ENCODE measurements at places on chromosomes 5 and 9. TPM values are rescaled to one million over a fixed set of nuclear protein-coding genes. Genes with fewer than 3 reads are reported as not detected.

PCDHA7 gene
- 0.87 TPM for total RNA-seq

- no peak for DNase-seq
Measured at GRCh38 chr5:72465066-72465465, 42.1 kb downstream of the ZNF366 start.

DNA sequence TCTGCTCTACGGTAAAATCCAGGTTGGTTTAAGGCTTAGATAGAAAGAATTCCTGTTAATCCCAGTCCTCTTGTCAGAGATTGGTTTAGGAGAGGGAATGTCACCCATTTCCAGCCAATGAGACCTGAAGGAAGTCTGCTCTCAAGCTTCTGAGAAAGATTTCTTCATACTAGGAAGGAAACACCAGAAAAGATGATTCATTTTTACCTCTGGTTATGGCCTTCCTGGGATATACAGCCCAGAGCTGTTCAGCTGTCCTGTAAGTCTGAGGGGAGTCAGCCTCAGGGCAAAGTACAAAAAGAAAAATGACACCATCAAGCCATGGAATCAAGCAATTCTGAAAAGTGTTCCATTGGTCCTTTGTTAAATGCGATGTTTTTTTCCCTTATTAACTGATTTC is 18.6 kb upstream of the CFAP95 start:
- peak; percentile 35 for DNase-seq

DNA sequence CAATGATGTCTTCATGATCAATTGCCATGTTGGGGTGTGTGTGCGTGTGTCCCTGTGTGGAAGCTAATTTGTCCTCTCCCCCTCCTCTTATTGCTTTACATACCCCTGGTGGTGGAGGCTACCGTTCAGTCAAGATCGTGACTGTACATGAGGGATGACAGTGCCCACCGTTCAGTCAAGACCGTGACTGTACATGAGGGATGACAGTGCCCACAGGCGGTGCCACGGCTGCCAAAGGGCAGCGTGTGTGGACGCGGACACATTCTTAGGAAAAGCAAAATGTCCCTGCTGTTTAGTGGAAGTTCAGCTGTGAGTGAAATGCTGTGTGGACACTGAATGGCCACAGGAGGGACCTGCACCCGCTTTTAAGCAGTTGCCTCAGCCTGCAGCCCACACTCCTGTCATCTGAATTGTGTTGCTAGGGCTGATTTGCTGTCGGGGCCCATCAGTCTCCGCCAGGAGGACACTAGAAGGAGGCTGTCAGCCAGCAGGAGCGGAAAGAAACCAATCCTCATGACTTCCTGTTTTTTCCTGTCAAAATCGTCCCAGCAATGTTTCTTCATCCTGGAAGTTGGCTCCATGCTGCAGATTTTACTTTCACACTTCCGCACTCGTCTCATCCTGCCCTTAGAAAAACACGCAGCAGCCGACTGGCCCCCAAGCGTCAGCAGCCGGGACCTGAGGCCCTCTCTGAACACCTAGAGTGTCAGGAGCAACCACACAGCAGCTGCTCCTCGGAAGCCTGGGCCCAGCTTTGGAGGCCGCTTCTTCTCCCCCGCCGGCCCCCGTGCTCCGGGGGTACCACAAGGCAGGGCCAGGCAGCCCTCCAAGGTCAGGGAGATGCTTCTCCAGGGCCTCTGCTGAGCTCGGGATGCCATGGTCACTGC is 9.1 kb downstream of the OR2V1 start:
- no peak for DNase-seq

IFT74 gene
- total RNA-seq: 12.5 TPM

GRCh38 chr9:116288658-116289057 is 135.1 kb downstream of the PAPPA start:
- DNase-seq: peak; percentile 95

- DNase-seq: no peak
Measured at GRCh38 chr5:119367502-119368237, 11.9 kb downstream of the TNFAIP8 start.

- DNase-seq: no peak
Measured at GRCh38 chr9:132068605-132069004, 11.1 kb downstream of the MED27 start.

DNA sequence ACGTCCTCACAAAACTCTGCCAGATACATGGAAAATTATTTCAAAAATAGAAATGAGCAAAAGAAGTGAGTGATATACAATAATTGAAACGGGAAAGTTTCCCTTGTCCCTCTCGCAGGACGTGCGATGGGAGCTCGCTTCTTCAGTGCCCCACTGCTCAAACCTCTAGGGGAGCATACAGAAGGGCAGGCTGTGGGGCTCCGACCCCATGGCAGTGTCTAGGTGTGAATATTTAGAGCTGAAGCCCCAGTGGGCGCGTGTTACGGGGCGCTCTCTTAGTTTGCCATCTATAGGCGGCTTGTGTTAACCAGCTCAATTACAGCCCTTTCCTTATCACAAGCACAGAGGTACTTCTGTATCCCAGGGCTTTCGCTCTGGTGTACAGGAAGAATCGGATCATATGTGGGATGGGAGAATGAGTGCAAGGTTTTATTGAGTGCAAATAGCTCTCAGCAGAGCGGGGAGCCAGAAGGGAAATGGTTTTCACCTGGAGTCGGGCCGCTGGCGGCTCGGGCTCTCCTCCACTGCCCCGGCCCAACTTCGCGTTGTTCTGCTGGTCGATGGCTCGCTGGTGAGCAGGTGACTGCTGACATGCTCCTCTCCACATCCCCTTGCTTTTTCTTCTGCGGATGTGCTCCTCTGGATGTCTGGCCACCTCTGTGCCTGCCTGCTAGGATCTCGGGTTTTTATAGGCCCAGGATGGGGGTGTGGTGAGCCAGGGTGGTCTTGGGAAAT is 334.0 kb upstream of the PTPRD start:
- DNase-seq: no peak

PALM2AKAP2 gene
- 20.4 TPM for total RNA-seq

GRCh38 chr9:92324431-92324830 is 719 bp downstream of the NOL8 start:
- no peak for DNase-seq

F2R gene
- total RNA-seq: 80.5 TPM

NRG2 gene
- 0.52 TPM for total RNA-seq

- no peak for DNase-seq
Measured at GRCh38 chr5:29321591-29321990, 1871.9 kb upstream of the CDH6 start.

WDR38 gene
- not detected for total RNA-seq

IL9 gene
- total RNA-seq: not detected

PCDHGB4 gene
- total RNA-seq: 12.5 TPM

GRCh38 chr5:67732471-67732870 is 483.1 kb upstream of the PIK3R1 start:
- no peak for DNase-seq

HAPLN1 gene
- total RNA-seq: not detected

DOCK2 gene
- 56.1 TPM for total RNA-seq

DNA sequence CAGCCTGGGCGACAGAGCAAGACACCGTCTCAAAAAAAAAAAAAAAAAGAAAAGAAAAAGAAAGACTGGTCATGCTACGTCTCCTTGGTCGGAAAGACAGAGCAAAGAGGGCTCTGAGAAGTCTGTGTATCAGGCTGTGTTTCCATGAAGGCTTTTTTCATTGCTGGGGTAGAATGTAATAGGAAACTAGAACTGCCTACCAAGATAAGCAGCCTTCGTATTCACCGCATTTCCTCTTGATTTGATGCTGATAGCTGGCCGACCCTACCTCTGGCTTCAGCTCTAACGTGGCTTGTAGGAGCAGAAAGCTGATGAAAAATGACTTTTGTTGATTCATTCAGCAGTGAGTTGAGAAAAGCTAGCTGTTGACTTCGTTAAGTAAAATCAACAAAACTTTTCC is 17.4 kb downstream of the SLC1A3 start:
- no peak for DNase-seq

CCDC152 gene
- total RNA-seq: 1.1 TPM

DNA sequence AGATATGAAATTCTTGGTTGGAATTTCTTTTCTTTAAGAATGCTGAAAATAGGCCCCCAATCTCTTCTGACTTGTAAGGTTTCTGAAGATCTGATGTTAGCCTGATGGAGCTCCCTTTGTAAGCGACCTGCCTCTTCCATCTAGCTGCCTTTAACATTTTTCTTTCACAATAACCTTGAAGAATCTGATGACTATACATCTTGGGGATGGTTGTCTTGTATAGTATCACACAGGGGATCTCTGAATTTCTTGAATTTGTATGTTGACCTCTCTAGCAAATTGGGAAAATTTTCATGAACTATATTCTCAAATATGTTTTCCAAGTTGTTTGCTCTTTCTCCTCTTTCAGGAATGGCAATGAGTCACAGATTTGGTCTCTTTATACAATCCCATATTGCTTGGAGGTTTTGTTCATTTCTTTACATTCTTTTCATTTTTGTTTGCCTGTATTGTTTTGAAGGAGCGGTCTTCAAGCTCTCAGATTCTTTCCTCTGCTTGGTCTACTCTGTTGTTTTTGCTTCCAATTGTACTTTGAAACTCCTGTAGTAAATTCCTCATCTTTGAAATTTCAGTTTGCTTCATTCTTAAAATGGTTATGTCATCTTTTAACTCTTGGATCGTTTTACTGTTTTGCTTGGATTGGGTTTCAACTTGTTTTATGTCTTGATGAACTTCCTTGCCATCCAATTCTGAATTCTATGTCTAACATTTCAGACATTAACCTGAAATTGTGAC is 245.2 kb upstream of the TARS1 start:
- DNase-seq: peak; percentile 10

DNA sequence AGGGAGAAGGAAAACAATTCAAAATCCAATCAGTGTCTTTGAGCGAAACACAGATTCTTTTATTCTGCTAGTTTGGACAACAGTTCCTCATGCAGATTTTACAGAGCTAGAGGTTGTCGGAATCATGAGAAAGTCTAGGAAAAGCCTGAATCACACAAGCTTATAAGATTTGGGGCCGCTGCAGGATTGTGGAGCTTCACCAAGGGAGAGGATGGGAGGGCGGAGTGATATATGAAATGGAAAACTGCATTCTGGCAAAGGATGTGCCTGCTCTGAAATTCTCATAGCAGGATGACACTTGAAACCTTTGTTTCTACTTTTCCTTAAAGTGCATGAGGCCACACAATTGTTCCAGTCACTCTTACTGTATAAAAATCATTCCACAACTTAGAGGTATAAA is 134.3 kb downstream of the OR2K2 start:
- DNase-seq: no peak

GRCh38 chr9:76980566-76980965 is 38.9 kb upstream of the FOXB2 start:
- DNase-seq: no peak

DNA sequence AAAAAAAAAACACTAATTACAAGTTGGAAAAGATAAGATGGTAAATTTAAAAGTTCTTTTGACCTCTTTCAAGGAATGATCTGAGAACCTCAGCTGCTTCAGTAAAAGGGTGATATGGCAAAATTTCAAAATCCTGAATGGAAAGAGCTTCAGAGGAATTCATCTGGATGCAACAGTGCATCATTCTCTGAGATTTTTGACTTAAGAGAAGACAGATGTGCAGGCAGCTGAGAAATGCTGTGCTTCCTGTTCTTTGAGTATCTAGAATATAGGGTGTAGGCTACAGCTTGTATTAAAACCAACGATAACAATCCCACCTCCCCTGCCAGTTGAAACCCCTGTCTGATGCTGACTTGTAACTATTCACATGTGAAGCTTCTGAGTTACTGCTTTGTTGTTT is 6.2 kb downstream of the FRMPD1 start:
- DNase-seq: no peak

GNA14 gene
- 0.10 TPM for total RNA-seq

GRCh38 chr9:129840034-129840433 is 4.8 kb downstream of the USP20 start:
- no peak for DNase-seq

DNA sequence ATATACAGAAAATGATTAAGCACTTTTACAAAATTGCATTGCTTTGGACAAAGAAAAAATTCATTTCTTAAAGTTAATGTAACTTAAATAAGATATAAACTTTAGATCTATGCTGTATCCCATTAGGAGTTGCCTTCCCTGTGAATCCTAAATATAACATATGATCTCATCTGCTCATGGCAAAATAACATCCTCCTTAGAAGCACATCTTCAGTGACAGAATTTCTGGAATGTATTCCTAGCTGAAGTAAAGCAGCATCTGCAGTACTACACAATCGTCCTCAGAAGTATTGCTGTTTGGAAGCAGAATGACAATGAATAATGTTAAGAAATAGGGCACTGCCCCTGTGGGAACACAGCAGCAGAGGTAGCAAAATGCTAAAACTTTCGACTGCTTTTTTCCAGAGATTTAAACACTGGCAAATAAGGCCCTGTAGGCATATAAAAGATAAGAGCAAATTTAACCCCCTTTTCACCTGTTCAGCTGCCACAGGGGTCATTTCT is 571.0 kb downstream of the PTPRD start:
- DNase-seq: no peak

OCLN gene
- 66.1 TPM for total RNA-seq

RABEPK gene
- 20.5 TPM for total RNA-seq

Data from renal cortical epithelial cell (primary cell).